ENCODE measurements at places on chromosomes 5 and 9. TPM values are rescaled to one million over a fixed set of nuclear protein-coding genes. Genes with fewer than 3 reads are reported as not detected.

DNA sequence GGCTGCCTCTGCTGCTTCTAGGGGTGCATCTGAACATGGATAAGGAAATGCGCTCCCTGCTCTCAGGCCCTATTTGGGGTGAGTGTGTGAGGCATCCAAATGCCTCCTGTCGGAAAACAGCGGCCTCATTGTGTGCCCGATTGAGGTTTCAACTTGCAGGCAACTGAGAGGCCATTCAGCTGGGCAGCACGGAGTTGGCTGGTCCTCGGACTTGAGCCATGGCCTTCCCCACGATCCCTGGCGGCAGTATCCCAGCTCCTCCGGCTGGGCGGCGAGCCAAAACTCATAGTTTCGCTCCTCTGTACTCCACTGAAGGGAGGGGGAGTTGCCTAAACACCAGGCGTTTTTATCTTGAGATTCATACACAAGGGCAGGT, 597.3 kb upstream of the SGCD start:
- peak; percentile 64 for DNase-seq

DNA sequence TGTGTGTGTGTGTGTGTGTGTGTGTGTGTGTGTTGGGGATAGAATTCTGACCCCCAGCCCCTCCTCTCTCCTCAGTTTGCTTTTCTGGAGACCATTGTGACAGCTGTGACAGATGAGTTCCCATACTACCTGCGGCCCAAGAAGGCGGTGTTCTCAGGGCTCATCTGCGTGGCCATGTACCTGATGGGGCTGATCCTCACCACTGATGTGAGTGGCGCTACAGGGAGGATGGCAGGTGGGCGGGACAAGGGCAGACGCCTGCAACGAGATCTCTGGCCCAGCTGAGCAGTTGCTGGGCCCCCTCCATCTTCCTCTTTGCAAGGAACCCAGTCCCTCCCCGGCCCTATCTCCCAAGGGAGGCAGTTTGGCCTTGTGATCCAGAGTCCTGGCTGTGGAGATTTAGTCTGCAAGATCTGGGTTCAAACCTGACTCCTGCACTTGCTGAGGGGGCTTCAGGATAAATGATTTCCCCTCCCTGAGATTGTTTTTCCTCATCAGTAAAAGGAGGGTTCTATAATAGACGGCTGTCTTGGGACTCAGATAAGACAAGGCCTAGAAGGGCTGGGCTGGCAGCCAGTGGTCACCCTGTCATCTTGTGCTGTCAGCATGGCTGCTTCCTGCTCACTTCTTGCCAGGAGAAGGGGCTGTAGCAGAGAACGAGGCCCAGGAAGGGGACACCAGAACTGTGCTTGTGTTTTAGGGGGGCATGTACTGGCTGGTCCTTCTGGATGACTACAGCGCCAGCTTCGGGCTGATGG, 14.1 kb downstream of the SLC6A7 start:
- DNase-seq, result no peak

DNA sequence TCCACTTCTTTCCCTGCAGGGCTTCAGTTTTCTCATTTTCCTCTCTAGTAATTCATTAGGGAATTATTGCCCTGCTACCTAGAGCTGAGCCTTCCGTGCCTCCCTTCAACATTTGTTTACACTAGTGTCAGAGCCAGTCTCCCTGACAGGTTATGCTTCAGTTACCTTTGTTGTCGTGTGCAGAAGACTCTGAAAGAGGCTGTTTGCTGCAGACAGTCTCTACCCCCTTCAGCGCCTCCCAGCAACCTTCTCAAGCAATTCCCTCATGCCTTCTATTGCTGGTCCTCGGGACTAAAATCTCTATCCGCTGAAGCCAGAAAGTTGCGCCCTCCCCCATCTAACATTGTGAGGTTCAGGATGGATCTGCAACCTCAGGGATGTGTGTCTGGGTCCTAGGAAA, 12.8 kb downstream of the RALGPS1 start:
- DNase-seq, result no peak

PKD2L2 gene
- total RNA-seq, result not detected

CDH9 gene
- total RNA-seq, result not detected

- no peak for DNase-seq
Measured at GRCh38 chr5:162664846-162665245, 597.3 kb downstream of the GABRG2 start.

DNA sequence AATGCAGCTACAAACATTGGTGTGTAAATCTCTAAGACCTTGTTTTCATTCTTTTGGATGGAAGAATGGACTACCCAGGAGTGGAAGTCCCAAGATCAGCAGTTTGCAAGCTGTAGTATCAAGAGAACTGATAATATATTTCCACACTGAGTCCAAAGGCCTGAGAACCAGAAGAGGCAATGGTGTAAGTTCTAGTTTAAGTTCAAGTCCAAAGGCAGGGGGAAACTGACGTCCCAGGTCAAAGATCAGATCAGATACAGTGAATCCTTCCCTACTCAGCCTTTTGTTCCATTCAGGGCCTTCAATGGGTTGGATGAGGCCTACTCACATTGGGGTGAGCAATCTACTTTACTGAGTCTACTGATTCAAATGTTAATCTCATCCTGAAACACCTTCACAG, 80.3 kb upstream of the ERBIN start:
- no peak for DNase-seq

- no peak for DNase-seq
Measured at GRCh38 chr9:123175854-123176629, 92.3 kb downstream of the STRBP start.

- DNase-seq, result no peak
Measured at GRCh38 chr9:79012561-79012960, 559.2 kb upstream of the TLE4 start.

DNA sequence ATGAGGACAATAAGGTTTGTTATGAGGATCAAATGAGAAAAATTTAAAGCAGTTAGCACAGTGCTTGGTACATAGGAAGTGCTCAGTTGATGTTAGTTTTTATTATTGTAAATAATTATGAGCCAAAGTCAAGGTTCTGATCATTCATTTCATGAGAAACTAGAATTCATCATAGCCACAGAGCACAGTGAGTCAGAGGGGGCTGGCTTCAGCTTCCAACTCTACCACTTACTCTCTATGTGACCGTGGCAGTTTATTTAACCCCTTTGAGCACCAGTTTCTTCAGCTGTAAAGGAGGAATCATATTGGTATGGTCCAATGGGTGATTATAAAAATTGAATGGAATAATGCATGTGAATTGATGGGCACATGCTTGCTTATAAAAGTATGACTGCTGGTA, 39.4 kb downstream of the KLHL3 start:
- DNase-seq, result no peak

DNA sequence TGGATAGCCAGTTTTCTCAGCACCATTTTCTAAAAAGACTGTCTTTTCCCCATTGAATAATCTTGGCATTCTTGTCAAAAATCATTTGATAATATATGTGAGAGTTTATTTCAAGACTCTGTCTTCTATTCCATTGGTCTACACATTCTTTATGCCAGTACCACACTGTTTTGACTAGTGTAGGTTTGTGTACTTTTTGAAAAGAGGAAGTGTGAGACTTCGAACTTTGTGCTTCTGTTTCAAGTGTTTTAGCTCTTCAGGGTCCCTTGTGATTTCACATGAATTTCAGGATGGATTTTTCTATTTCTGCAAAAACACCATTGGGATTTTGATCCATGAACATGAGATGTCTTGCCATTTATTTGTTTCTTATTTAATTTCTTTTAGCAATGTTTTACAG, 78.5 kb upstream of the ALDH1A1 start:
- no peak for DNase-seq

DNA sequence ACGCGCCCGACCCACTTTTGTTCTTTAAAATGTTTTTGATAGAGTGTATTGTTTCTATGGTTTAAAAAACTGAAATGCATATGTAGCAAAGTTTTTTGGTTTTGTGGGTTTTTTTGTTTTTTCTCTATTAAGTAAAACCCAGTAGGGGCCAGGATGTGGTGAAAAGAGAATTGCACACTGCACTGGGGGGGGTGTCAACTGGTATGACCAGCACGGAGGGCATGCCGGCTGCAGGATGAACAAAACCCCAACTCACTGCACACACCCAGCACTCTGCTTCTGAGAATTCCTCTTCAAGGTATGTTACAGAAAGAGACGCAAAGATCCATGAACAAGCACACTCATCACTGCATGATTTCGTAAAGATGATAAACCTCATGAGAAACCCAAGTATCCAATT, 75.0 kb downstream of the STK10 start:
- DNase-seq, result no peak

DNA sequence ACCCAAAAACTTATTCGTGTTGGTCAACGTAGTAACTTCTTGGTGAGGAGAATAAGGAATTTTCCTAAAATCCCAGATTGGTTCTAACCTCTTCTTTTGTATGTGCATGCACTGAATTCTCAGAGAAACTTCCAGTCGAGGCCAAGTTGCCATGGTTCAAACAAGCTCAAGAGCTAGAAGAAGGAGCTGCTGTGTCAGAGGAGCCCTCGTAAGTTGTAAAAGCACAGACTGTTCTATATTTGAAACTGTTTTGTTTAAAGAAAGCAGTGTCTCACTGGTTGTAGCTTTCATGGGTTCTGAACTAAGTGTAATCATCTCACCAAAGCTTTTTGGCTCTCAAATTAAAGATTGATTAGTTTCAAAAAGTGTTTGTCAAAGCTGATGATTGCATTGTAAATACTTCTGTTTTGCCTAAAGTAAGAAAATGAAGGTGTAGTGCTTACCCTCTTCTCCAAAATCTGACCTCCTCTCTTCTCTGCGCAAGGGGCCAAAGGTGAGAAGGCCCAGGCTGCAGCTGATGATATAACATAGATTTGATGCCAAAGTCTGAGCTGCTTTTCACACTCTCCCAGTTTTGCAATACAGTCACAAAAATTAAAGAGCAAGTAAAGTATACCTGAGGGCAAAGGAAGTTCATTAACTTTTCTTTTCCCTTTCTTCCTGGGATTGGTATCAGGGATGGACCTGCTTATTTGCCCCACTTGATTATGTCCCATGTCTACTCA, 210.8 kb downstream of the ADAMTSL1 start:
- DNase-seq, result no peak

GRCh38 chr5:62506659-62507460, 71.8 kb upstream of the LRRC70 start:
- DNase-seq, result no peak
